ENCODE measurements at places on chromosomes 16 and 17.
A peak's percentile ranks its signal among the peaks of the same experiment; 100 is the strongest.

DNA sequence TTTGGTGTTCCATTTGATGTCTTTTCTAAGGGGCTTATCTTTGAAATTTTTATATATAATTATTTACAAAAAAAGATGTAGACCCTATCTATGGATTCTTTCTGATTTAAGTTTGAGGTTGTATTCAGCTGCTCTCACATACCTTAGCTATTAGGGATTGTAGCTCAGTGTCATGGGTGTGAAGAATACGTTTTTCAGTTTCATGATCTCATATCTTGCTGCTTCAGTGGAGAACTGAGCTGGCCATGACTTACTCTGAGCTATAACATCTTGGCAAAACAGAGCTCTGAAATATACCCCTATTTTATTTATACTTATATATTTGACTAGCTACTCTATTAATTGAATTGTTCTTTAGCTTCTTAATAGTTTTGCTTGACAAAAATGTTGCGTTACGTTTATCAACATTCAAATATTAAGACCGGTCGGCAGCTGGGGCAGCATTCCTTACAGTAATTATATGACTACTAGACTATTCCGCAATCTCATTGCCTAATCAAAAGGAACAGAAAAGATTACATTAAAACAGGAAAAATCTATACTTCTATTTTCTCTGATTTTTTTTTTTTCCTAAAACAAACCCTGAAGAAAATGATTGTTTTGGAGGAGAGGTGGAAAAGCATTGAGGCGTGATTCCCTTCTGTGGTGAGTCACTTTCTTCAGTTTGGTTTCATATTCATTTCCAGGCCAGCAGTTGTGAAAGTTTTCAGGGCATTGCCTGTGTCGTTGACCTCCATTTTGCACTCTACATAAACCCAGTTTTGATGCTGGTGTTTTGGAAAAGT lies 24.1 kb upstream of the KRT24 start:
- no peak for DNase-seq

DNA sequence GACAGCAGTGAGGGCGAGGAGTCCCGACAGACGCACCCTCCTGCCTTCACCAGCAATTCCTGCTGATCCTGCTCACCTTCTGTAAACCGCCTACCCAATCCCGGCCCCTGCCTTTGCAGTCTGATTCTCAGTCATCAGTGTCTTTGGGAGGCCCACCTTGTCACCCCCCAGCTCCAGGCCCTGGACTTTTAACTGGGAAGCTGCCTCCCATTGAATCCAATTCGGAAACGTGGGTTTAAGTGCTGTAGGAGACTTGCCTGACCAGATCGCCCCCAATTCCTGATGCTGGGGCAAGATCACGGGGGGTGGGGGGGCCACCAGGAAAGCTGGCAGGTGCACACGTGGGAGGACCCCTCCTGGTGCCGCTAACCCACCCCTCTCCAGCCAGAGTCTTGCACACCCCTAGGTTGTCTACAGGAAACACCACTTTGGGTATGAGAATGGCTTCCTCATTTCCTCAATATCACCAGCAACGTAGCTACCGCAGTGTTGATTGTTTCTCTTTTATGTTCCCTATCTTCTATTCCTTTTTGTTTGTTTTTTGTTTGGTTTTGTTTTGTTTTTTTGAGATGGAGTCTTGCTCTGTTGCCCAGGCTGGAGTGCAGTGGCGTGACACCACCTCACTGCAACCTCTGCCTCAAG lies 46.6 kb upstream of the CMIP start:
- DNase-seq = no peak

GRCh38 chr17:45432405-45433158 lies at the start of gene ARHGAP27:
Gene ARHGAP27, minus strand, starts transcription at chr17:45432870. Its CDS starts 2,591 bp downstream, at chr17:45430279.
- no peak for DNase-seq

DNA sequence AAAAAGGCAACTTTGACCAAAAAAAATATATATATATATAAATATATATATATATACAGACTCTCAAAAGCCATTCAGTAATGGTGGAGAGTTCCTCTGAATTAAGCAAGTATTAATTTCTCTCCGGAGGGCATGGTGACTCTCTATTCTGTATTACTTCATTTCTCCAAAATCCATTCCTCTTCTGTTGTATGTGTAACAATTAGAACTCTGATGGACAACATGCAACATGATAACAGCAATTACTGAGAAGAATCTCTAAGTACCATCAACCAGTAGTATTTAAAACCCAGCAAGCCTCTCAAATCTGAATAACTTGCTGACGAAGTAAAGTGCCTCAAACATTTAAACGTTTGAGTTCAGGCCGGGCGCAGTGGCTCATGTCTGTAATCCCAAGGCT lies 2.3 kb downstream of the GRB2 start:
- DNase-seq = no peak

DNA sequence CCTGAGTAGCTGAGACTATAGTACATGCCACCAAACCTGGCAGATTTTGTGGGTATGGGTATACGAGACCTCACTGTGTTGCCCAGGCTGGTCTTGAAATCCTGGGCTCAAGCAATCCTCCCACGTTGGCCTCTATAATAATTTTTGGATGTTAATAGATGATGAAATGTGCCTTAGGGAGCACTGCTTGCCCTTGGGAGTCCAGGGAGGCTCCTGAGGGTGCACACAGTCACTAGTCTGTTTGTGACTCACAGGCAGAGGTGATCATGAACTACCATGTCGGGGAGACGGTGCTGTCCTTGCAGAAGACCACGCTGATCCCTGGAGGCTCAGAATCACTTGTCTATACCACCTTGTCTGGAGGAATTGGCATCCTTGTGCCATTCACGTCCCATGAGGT lies 46.1 kb downstream of the SF3B3 start:
- DNase-seq = no peak

- DNase-seq = no peak
Observed at GRCh38 chr17:66647391-66647983, 187.4 kb upstream of the CACNG5 start.

GRCh38 chr17:7886227-7887037 lies 2.2 kb upstream of the CHD3 start:
- no peak for DNase-seq

GRCh38 chr17:3482852-3483251 lies 7.1 kb downstream of the ASPA start:
- no peak for DNase-seq

GRCh38 chr16:11640987-11641817 lies 27.1 kb upstream of the SNN start:
- peak; percentile 61 for DNase-seq

GRCh38 chr16:9772526-9773225 lies 409.6 kb downstream of the GRIN2A start:
- DNase-seq = no peak

GRCh38 chr17:13558588-13558987 lies 43.1 kb downstream of the HS3ST3A1 start:
- DNase-seq = no peak

DNA sequence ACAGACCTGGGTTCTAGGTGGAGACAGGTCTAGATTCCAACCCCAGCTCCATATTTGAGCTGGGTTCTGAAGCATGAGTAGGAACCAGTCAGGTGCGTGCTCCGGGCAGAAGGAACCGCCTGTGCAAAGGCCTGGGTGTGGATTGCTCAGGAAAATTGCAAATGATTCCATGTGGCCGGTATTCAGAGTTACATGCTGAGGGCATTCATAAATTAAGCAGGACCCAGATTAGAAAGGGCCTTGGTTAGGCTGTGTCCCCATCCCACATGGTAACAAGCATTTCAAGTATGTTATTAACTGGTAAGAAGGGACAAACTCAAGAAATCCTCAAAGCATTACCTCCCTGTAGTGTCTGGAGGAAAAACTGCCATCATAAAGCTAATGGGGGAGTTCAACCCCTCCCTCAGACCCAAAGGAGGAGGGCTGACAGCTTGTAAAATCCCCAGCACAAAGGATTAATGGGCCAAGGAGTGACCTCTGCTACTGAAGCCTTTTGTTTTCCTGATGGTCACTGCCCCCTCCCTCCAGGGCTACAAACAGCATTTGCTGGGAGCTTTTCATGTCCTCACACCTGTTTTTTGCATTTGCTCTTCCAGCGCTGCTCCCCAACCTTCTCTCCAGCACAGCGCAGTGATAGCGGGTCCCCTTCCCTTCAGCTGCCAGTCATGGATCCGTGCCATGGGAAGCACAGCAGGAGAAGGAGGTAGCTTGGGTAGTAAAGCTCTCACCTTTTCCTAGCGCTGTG lies 218.0 kb downstream of the C16orf95 start:
- DNase-seq = no peak

DNA sequence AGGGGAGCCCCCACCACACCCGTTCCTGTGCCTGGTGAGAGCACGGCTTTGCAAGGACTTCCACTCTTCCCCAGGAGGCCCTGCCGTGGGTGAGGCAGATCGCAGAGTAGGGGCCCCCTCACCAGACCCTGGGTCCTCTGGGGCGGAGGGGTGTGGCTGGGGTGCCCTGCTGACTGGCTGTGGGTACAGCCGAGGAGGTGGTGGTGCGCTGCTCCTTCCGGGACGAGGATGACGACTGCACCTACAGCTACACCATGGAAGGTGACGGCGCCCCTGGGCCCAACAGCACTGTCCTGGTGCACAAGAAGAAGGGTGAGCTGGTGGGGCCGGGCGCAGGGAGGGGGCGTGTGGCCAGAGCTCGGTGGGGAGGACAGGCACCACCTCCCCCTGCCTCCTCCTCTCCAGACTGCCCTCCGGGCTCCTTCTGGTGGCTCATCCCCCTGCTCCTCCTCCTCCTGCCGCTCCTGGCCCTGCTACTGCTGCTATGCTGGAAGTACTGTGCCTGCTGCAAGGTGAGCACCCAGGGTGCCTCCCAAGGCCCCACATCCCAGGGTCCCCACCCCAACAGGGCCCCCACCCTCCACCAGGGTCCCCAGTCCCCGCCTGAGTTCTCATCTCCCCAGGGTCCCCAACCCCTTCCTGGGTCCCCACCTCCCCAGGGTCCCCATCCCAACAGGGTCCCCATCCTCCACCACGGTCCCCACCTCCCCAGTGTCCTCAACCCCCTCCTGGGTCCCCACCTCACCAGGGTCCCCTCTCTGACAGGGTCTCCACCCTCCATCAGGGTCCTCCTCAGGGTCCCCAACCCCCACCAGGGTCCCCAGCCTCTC lies 16.1 kb downstream of the ITGB4 start:
- no peak for DNase-seq

- DNase-seq = no peak
Observed at GRCh38 chr16:85674828-85675227, 13.9 kb downstream of the GINS2 start.

- no peak for DNase-seq
Observed at GRCh38 chr16:70692130-70692872, 6.4 kb upstream of the MTSS2 start.

- DNase-seq = no peak
Observed at GRCh38 chr17:44865931-44866330, 18.2 kb downstream of the HIGD1B start.

- no peak for DNase-seq
Observed at GRCh38 chr16:21937336-21937829, 15.8 kb upstream of the UQCRC2 start.

GRCh38 chr16:85717393-85718152 lies 28.8 kb upstream of the GINS2 start:
- DNase-seq = peak; percentile 56

DNA sequence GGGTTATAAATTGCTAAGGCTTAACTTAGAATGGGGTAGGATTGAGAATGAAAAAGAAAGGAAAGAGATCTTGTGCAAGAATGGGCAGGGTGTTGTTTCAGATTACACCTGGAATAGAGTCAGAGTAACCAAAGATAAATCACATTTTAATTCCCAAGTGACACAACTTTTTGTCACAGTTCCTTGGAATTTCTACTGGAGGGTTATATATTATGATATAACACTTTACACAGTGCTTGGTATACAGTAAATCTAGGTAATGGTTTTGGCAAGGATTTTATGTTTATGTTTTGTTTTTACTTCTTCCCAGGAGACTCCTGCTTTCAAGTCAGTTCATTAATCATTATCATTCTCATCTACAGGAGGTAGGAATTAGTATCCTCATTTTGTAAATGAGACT lies 115.7 kb upstream of the KCNJ16 start:
- no peak for DNase-seq

DNA sequence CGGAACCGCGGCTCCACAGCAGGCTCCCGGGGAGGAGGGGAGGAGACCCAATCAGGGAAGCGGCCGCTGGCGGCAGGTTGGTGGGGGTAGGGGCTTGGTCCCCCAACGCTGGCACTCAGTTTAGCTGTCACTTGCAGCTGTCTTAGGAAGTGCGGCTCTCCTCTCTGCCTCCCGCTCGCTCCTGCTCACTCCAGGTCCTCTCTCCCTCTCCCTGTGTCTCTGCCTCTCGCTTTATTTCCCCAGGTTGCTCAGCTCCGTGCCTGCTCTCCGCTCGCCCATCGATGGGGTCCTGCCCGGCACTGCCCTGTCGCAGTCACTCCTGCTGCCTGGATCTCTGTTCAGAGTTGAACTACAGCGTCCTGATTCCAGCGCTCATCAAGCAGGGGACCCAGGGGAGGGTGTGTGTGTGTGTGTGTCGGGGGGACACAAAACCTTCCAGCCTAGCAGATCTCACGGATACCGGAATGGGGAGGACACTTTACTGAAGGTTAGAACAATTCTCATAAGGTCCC lies 145.6 kb downstream of the ENGASE start:
- no peak for DNase-seq

DNA sequence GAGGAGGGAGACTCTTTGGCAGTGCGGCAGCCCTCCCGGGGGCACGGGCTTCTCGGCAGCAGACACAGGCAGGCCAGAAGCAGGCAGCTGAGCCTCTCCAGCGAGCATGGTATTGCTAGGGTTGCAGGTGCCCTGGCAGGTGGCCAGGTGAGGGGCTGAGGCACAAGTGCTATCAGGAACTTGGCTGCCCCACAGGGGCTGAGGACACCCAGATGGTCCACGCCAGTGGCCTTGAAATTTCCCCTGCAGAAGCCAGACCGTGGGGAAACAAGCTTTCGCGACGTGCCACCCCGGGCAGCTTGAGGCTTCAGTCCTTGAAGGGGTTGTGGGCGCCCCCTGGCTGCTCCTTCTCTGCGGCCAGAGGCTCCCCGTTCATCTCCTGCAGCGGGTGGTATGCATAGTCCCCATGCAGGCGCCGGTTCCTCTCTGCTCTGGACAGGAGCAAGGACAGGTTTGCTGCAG lies 8.5 kb downstream of the NAGPA start:
- peak; percentile 55 for DNase-seq

DNA sequence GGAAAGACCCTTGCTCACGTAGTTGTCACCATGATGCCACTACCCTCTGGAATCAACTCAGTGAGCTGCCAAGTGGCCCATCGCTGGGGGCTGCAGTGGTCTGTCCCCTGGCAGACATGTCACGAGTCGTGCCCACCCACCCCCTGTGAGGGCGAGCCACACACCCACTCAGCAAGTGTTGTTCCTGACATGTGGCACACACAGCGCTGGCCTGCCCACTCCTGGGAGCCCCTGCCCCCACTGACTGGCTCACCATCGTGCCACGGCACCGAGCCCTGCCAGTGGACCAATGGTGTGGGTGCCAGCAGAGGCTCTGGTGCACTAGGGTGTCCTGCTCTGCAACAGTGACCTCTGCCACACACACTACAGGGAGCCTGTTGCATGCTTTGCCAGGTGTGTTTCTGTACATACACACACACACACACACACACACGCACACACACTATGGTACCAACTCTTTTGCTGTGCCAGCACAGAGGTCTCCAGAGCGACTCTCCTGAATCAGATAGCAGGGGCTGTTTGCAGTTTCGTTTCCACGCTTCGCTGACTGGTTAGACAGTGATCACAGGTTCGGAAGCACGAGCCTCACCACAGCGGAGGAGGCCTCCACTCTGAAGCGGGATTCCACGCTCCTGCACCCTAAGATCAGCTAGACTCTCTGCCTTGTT lies 7.7 kb downstream of the RTN4RL1 start:
- DNase-seq = no peak

Data from hippocampal formation (tissue), 2 donors.